ENCODE measurements at places on chromosomes 1 and 21. TPM values are rescaled to one million over a fixed set of nuclear protein-coding genes. Genes with fewer than 3 reads are reported as not detected.

AMY1B gene
- polyA plus RNA-seq: not detected

RAD54L gene
- 4.2 TPM for polyA plus RNA-seq

STUM gene
- polyA plus RNA-seq: 0.06 TPM

PRAMEF5 gene
- not detected for polyA plus RNA-seq

TCP10L gene
- 0.91 TPM for polyA plus RNA-seq

DISP1 gene
- polyA plus RNA-seq: 11.6 TPM

GJC2 gene
- polyA plus RNA-seq: 0.63 TPM

FNDC5 gene
- polyA plus RNA-seq: 5.2 TPM

DNA sequence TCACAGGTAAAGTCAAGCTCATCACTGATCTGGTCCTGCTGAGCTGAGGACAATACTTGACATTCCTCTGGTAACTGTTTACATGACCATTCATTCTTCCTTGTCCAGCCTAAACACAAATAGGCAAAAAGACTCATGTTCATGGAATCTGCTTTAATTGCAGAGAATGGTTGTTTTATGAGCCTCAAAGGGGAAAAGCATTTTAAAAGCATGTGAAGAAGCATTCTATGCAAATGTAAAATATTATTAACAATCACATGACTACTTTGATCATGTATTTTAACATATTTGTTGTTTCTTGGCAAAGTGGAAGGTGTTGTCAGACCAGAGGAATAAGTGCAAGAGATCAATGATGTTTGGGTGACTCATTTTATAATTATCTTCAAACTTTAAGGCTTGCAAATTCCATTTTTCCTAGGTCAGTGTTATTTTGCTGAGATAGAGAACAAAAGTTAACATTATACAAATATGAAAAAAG is 133.7 kb downstream of the RUNX1 start:
- no peak for DNase-seq

GRCh38 chr1:232389744-232390143 is 240.2 kb downstream of the SIPA1L2 start:
- DNase-seq: no peak

GRCh38 chr1:22210636-22211035 is 67.7 kb upstream of the WNT4 start:
- no peak for DNase-seq

- no peak for DNase-seq
Observed at GRCh38 chr1:236024641-236025040, 40.2 kb downstream of the NID1 start.

- no peak for DNase-seq
Observed at GRCh38 chr1:207152792-207153468, 48.9 kb downstream of the C4BPA start.

GRCh38 chr1:206498685-206499084 is 8.6 kb upstream of the RASSF5 start:
- no peak for DNase-seq

DNA sequence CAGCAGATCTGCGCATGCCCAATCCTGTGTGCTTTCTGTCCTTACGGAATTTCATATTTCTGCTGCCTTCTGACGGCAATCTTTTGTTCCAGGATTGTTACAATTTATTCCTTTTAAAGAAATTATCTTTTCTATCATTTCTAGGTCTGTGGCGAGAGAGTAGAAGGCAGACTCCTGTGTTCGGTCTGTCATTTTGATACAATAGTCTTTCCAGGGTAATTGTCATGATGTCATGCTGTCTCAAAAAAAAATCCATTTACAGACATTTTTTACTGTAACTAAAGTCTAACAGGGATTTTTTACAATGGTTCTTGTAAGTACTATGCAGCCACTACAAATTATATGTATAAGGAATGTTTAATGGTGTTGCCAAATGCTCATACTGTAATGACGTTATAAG is 9.0 kb upstream of the KRTAP7-1 start:
- DNase-seq: no peak

DNA sequence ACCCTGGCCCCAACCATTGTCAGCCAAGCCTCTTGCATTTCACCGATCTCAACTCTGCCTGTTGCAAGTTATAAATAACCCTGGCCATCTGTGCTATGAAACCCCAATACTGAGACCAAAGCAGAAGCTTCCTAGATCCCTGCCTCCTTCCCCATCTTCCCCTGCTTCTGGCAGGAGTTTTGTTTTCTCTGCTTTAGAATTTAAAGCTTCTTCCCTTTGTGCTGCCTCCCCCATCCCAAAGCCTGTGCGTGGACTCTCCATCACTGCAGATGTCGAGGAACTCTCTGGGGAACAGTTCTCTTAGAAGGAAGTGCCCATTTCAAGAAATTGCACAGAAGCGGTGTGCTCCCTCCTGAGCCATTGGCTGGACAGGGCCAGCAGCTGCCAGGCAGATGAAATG is 17.4 kb upstream of the MYOG start:
- DNase-seq: no peak

GRCh38 chr21:17759511-17760178 is 59.5 kb downstream of the C21orf91 start:
- no peak for DNase-seq

DNA sequence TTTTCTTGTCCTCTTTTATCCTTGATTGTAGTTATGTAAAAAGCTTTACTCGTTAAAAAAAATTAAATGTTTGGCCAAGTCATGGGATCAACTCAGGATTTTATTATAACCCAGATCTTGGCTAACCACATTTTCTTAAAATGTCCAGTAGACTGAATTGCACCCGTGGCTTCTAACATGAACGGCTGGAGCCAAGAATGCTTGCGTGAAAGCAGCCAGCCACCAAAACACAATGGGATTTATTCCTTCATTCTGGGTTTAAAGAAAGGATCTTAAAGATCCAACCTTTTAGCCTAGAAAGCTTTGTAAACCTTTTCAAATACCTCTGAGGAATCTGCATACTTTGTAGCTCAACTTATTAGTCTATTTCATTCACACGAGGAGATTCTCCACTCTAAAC is 404.4 kb downstream of the USP25 start:
- no peak for DNase-seq

- DNase-seq: no peak
Observed at GRCh38 chr1:94002046-94002787, 93.0 kb upstream of the GCLM start.

- peak; percentile 38 for DNase-seq
Observed at GRCh38 chr1:11729498-11730428, 6.2 kb upstream of the AGTRAP start.

DNA sequence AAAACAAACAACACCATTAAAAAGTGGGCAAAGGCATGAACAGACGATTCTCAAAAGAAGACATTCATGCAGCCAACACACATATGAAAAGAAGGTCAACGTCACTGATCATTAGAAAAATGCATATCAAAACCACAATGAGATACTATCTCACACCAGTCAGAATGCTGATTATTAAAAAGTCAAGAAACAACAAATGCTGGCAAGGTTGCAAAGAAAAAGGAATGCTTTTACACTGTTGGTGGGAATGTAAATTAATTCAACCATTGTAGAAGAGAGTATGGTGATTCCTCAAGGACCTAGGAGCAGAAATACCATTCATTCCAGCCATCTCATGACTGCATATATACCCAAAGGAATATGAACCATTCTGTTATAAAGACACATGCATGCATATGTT is 419.6 kb downstream of the NEGR1 start:
- no peak for DNase-seq

- peak; percentile 15 for DNase-seq
Observed at GRCh38 chr1:236535662-236536161, 11.9 kb downstream of the LGALS8 start.

DNA sequence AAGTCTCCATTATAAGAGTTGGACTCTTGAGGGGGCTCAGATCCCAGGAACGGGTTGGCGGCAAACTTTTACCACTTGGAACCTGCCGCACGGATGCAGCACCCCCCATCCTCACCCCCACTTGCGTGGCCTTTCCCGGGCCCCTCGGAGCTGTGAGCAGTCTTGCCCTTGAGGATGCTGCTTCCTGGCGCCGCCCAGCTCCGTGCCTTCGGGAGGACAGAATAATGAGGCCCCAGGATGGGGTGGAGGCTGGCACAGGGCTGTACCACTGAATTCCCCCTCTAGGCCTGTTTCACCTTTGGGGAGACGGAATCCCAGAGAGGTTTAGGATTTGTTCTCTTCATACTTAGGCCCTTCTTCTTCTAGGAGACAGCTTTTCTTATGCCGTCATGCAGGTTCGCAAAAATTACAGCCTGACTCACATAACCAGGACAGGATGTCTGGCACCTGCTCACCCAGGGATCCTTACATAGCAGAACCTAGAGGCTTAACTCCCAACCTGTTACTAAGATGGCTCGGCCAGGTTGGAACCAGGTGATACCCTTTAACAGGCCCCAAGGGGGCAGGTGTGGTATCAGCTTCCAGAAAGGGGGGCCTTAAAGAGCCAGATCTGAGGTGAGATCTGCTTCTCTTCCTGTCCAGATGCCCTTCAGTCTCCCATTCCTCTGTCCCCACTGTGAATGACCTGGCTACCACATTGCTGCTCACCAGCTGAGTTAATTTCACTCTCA is 1.5 kb downstream of the TRNP1 start:
- no peak for DNase-seq

DNA sequence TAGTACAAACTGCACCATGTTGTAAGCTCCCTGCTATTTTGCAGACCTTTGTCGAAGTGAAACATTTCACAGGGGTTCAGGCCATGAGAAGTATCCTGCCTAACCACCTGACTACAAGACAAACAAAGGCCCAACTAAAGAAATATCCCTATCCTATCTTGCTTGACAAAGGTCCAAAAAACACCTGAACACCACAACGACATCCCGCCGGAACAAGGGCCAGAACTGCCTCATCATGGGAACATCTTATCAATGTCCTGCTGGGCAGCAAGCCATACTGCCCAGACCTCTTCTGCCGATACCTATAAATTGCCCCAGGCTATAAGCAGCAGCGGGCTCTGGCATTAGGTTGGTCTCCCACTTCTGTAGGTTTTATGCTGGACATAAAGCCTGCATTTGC is 12.3 kb downstream of the MYSM1 start:
- DNase-seq: peak; percentile 5

DNA sequence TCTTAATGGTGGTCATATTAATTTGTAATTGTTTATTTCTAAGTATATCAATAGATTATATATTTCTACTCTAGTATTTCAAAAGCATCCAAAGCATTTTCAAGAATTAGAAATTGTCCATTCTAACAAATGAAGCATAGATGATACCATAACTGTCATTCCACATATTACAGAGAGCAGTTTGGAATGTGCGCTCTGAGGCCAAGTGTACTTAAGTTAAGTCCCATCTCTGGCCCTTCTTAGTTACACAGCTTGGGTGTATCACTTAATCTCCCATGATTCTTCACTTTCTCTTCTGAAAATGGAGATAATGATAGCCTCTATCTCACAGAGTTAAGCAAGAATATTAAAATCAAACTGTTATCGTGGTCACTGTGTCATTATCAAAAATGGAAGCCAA is 281.1 kb downstream of the MRPL39 start:
- no peak for DNase-seq

- no peak for DNase-seq
Observed at GRCh38 chr21:33076600-33077329, 6.8 kb downstream of the OLIG1 start.

- DNase-seq: no peak
Observed at GRCh38 chr1:83499998-83500397, 498.9 kb downstream of the TTLL7 start.

DNA sequence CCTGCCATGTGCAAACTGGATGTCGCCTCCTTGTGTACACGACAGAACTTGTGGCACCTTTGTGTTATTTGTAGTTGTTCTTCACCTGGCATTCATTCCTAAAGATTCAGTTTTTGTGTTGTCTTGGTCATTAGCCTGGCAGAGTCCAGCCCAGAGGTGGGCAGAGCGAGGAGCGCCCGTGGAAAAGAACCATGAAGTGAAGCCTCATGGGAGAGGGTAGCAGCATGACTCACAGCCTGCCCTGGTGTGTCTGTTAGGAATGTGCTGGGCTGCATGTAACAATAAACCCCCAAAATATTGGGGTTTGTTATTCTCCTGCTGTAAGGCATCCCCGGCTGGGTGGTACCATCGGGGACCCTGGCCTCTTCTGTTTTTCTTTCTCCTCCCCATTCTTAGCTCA is 124.9 kb upstream of the TMEM51 start:
- no peak for DNase-seq

DNA sequence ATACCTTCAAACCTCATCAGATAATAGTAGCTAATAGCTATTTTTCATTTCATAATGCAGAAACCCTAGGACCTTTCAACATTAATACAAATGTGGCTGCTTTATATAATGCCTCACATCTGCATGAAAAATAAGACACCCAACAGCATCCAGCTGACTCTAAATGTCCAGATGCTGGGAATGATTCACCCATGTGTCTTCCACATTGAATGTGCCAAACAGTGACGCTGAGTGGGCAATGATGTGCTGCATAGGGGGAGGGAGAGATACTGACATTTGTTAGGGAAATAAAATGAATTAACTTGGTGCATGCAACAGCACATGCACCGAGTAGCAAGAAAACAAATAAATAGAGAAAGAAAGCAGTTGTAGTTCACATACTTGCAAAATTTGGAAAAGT is 199.3 kb downstream of the DSCAM start:
- DNase-seq: no peak

- DNase-seq: no peak
Observed at GRCh38 chr1:94989911-94990473, 63.1 kb upstream of the CNN3 start.

DNA sequence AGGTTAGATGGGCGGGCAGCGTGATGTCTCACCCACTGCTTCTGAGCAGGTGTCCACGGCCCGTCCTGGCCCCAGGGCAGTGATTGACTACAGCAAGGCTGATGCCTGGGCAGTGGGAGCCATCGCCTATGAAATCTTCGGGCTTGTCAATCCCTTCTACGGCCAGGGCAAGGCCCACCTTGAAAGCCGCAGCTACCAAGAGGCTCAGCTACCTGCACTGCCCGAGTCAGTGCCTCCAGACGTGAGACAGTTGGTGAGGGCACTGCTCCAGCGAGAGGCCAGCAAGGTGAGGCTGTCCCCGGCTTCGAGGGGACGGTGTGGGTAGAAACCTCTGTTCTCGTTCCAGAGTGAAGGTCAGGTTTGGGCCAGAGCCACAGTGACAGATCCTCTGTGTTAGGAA is 12.2 kb downstream of the DDOST start:
- DNase-seq: no peak

- DNase-seq: no peak
Observed at GRCh38 chr1:147272042-147272441, 29.6 kb downstream of the CHD1L start.

DNA sequence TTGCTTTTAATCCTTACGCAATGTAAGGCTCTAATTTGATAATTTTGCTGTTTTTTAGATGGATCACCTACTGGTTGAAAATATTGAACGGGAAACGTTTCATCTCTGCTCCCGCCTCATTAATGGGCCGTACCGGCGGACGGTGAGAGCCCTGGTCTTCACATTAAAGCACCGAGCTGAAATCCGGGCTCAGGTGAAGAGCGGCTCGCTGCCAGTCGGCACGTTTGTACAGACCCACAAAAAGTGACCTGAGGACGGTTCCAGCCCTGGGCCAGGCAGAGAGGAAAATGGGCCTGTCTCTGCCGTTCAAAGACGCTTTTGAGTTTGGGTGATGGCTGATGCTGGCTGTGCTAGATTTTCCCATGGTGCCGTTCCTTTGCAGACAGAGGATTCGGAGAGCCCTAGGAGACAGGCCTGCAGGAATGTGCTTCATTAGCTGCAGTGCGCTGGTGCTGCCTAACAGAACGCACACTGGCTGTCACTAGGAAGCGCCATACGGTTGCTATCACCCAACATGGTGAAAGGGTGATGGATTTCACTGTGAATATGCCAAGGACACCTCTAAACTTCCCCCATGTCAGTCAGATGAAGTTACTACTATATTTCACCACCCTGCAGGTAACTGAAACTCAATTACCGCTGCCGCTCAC is 42.9 kb downstream of the TCEANC2 start:
- no peak for DNase-seq
